ENCODE measurements at places on chromosomes 7 and 10.

DNA sequence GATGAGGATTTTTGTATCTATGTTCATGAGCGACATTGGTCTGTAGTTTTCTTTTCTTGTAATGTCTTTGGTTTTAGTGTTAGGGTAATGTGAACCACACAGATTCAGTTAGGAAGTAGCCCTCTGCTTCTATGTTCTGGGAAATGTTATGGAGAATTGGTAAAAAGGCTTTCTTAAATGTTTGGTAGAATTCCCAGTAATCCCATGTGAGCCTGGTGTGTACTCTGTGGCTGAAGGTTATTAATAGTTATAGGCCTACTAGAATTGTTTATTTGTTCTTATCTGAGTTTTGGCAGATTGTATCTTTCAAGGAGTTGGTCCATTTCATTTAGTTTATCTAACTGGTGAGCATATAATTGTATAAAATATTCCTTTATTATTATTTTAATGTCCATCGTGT lies 484.6 kb upstream of the GHITM start:
- no peak for DNase-seq

DNA sequence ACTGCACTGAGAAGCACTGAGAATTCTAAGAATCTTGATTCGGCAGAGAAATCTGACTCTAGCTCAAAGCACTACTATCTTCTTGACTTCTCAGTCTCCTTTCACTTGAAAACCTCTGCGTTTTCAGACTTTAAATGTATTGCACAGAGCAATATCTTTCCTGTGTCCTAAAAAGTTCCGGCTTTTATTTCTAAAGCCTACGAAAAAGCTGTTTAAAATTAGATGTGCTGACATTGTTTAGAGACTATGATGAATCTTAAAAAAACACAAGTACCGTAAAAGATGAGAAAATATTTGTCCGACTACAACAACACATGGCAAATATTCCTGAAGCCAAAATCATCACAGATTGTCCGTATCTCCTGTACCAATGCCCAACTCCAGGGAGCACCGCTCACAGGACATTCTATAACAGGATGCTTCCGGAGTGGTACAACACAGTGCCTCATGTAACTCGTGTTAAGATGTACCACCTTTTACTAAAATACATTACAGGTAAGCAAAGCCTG lies 136.9 kb downstream of the CUBN start:
- DNase-seq, result no peak

DNA sequence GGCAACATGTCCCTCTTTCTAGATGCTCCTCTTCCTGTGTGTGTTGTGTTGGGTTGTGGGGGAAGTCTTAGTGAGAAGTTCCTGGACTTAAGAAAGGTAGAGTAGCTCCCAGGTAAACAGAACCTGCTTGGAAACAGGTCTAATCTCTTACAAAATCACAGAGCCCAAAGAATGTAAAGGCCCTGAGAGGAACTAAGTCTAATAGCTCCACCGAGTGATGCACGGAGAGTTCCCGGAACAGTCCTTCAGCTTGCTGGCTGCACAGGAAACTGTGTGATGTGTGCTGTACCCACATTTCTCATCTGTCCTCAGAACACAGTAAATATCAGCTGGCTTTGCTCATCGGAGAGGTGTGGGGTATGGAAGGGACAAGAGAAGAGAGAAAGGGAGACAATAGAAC lies 182.6 kb upstream of the LYZL1 start:
- DNase-seq, result no peak

- DNase-seq, result no peak
Observed at GRCh38 chr7:12550956-12551355, 19.6 kb upstream of the SCIN start.

DNA sequence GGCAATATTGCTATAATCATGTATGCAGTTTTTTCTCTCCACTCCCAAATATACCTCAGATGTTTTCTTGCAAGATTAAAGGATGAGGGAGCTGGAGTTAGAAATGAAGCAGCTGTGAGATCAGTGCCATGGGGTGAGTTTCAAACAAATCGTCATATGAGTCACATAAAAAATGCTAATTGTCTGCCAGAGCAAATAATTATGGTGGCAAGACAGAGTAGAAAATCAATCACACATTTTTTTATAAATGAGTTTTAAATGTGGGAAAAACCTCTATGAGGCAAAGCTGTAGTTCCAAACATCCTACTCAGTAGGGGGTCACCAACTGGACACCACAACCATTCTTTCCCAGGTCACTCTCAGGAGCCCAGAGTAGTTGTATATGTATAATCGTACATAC lies 55.3 kb downstream of the CH25H start:
- no peak for DNase-seq

DNA sequence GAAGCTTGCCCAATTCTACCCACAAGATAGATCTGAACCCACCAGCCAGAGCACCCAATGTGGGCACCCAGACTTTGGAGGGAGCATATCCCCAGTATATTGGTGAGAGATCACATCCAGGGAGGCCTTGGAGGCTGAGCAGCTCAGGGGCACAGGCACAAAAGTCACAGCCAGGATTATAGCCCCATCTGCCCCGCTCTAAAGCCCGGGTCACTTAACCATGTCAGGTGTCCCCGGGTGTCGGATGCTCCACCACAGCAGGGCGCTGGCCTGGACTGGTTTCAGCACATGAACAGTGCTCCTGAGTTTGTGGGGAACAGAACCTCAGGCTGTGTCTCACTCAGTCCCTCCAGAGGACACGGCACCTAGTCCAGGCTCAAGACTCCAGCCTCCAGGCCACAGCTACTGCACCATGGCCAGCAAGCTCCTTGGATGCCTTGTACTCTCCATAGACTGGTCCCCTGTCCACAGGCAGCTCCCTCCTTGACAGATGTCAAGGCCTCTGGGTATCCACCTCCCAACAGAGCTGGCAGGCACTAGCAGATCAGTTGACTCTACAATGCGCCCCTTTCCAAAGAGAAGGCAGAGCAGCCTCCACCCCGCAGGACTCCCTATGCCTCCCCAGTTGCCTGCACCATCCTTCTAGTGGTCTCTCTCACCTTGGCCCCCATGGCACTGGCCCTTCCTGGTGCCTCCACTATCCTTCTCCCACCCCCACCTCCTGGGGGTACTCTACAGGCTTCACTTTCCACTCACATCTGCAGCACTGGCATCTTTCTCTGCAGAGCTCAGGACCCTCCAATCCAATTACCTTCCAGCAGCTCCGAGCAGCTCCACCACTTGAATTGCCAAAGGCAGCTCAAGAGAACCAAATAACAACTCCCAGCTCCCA lies 306.0 kb downstream of the GRID1 start:
- DNase-seq, result no peak

GRCh38 chr7:15332956-15333355 lies 228.9 kb downstream of the AGMO start:
- DNase-seq, result no peak

DNA sequence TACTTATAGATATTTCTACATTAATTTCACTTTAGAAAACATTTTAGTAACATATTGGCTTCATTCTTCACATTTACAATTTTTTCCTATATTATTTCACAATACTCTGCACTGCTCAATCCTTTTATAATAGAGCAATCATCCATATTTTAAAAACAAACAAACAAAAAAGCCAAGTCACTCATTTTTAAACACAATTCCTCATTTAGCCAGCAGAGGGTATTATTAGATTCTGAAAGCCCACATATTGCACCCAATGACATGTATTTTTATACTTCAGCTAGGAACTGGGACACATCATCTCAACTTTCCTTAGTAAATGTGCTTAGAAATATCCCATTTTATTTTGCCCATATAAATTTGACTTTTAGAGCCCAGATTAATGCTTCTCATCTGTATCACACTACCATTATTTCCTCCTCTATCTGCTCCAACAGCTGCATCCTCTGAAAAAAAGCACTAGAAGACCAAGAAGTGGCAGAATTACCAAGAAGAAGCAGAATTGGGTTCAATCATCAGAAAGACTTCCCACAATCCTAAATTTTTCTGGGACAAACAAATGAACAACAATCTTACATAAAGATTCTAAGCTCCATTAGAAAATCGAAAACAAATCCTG lies 29.5 kb downstream of the CTNNA3 start:
- peak; percentile 19 for DNase-seq

GRCh38 chr7:12729112-12729511 lies 41.7 kb downstream of the ARL4A start:
- DNase-seq, result peak; percentile 25

GRCh38 chr10:19872504-19873271 lies 56.5 kb downstream of the PLXDC2 start:
- no peak for DNase-seq

- no peak for DNase-seq
Observed at GRCh38 chr10:24814568-24815313, 91.1 kb upstream of the ARHGAP21 start.

- DNase-seq, result no peak
Observed at GRCh38 chr10:128574581-128575210, 448.5 kb upstream of the MKI67 start.
